Activated T-cell treated with anti-CD3 and anti-CD28 coated beads, Interleukin-2, amount 50 U/mL, for 72 hours (primary cell): ENCODE measurements at places on chromosomes 16 and 17.

GRCh38 chr17:66345264-66345663 is 42.9 kb downstream of the PRKCA start:
- DNase-seq: no peak

- DNase-seq: no peak
Measured at GRCh38 chr16:84595052-84595481, 22.8 kb downstream of the COTL1 start.

DNA sequence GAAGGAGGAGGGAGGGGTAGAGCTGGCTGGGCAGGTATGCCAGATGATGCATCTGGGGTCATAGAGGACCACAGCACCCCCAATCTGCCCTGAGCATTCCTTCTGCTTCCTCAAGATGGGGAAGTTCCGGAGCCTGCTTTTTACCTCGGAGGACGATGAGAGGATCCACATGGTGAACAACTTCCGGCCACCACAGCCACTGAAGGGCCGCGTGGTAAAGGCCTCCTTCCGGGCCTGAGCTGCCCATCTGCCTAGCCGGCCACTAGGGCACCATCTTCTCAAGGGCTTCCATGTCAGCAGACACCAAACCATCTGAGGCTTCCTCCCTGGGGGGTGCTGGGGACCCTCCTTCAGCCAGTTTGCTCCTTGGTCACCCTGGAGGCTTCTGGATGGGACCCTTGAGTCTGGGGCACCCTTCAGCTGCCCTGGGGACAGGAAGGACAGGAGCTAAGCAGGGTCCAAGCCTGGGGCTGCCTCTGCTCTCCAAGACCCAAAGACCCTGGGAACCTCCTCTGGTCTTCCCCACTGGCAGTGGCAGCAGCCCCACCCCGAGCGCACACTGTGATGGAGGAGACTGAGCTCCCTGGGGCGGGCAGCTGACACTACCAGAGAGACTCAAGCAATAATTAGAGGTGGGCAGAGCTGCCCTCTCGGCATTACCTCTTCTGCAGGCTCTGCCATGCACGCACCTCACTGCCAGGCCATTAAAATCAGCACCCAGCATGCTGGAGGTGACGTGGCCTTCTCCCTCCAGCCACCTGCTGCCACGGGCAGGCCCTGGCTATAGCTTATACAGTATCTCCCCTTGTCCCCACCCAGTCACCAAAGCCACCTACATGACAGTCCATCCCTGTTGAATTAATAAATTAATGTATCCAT is 9.3 kb downstream of the CA7 start:
- no peak for DNase-seq

- no peak for DNase-seq
Measured at GRCh38 chr16:73793260-73793659, 503.4 kb upstream of the PSMD7 start.

GRCh38 chr17:73610331-73610911 is 33.8 kb downstream of the SDK2 start:
- DNase-seq: no peak

DNA sequence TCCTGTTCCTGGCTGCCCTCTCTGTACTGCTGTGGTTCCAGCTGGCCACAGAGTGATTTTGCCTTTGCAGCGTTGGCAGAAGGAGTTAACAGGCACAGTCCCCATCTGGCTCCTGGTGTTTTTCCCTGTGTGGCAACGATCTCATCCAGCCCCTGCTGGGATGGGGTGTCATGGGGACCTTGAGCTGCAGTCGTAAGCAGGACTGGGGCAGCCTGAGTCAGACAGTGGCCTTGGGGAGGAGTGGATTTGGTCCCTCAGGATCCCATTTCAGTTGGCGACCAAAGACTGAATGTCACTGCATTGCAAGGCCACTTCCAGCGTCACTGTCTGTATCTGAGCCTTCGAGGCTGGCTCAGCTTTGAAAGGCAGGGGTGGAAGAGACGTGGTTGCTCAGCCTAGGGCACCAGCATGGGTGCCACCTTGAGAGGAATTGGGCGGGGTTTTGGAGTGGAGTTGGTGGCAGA is 11.9 kb downstream of the TMEM94 start:
- no peak for DNase-seq
